Right lung (tissue), 10 donors: ENCODE measurements at places on chromosomes 1 and 21.

GRCh38 chr1:162872981-162873380 is 12.0 kb upstream of the CCDC190 start:
- no peak for DNase-seq

DNA sequence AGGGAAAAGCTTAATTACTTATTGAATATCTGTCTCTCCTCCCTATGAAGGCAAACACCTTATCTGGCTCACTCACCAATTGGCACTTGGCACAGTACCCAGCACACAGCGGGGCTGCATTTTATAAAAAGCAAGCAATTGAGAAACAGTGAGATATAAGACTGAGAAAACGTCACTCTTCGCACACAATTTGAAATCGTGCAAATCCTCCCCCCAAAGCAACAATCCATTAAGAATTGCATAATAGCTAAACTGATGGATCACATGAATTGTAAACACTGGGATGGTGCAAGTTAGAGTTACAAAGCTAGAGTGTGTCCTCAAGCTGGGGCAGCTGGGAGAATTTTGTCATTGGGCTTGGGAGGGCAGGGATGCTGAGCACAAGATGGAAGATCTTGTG is 27.1 kb downstream of the PRDX6 start:
- DNase-seq = no peak

DNA sequence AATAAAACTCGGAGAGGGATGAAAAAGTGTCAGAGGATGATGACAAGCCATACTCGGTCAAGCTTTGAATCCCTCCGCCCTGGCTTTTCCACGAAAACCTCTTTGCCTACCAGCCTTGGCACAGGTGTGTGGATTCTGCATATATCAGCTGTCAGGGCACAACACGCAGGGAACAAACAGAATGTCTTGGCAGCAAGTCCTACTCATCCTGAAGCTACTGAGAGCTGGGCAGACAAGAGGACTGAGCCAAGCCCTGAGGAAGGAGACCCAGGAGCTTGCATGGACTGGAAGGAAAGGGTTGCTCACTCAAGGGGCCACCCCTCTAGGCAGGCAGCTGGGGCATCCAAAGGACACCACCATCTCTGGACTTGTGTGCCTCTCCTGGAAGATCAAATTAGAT is 132.4 kb downstream of the HMGB4 start:
- no peak for DNase-seq

GRCh38 chr1:223730479-223731132 is 18.3 kb downstream of the CAPN2 start:
- DNase-seq = no peak

DNA sequence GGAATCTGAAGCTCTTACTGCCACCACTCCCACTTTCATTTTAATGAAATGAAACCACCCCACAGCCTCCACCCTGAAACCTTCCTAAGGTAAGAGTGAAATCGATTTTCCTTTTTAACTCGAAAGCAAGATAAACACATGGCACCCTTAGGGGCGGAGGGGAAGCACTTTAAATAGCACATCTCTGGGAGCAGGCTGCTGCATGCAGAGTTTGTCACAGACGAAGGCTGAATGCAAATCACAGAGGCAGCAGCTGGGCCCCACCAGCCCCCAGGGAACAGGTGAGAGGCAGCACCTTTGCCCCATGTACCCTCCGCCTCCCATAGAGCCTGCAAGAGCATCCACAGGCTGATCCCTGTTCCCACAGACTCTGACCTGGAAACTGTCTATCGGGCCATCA is 60.0 kb upstream of the GRIK3 start:
- DNase-seq = no peak

DNA sequence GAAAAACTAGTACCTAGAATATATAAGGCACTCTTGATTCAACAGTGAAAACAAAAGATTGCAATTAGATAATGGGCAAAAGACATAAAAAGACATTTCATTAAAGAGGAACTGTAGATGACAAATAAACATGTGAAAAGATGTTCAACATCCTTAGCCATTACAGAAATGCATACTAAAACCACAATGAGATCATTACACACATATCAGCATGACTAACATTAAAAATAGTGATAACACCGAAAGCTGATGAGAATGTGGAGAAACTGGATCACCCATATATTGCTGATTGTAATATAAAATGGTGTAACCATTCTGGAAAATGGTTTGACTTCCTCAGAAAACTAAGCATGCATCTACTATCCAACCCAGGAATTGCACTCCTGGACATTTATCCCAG is 340.3 kb downstream of the SEC16B start:
- no peak for DNase-seq

GRCh38 chr1:96978901-96979300 is 257.3 kb downstream of the PTBP2 start:
- no peak for DNase-seq

GRCh38 chr1:20047096-20047495 is 22.9 kb upstream of the PLA2G5 start:
- DNase-seq = no peak

- no peak for DNase-seq
Observed at GRCh38 chr1:227388214-227389168, 70.2 kb upstream of the CDC42BPA start.

GRCh38 chr1:164683235-164683634 is 124.3 kb downstream of the PBX1 start:
- DNase-seq = no peak

DNA sequence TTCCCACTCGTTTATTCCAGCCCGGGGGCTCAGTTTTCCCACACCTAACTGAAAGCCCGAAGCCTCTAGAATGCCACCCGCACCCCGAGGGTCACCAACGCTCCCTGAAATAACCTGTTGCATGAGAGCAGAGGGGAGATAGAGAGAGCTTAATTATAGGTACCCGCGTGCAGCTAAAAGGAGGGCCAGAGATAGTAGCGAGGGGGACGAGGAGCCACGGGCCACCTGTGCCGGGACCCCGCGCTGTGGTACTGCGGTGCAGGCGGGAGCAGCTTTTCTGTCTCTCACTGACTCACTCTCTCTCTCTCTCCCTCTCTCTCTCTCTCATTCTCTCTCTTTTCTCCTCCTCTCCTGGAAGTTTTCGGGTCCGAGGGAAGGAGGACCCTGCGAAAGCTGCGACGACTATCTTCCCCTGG is 716 bp downstream of the OLIG2 start:
- no peak for DNase-seq

DNA sequence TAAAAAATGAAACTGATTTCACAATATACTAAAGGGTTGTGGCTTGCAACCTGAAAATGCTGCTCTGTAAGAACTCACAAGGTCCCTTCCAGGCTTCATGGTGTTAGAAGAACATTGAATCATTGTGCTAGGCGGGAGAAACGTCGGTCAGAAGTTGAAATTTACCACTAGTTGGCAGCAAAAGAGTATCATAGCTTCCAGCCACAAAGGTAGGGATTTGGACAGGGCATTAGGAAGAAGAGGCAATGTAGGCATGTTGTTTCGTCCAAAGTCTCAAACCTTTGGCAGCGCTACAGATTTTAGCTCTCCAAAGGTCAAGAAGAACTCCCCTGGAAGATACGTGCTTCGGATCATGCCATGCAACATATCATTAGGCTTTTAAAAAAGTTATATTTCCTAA is 62.5 kb upstream of the ZP4 start:
- DNase-seq = no peak

DNA sequence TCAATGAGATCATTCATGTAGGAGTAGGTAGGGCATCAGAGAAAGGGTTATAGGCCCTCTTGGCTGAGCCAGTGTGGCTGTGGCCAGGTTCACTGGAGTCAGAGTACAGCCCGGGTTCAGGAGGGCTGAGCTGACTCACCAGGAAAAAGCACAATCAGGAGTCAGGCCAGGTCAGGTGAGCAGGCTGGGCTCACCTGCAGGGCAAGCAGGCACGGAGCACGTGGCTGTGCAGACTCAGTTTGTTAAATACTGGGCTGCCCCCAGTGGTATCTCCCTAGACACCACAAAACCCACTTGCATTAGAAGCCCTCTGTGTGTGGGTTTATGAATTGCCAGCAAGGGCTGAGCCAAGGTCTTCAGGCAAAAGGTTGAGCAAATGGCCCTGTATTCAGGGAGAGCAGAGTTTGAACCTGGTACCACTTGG is 122.1 kb upstream of the SERBP1 start:
- no peak for DNase-seq

DNA sequence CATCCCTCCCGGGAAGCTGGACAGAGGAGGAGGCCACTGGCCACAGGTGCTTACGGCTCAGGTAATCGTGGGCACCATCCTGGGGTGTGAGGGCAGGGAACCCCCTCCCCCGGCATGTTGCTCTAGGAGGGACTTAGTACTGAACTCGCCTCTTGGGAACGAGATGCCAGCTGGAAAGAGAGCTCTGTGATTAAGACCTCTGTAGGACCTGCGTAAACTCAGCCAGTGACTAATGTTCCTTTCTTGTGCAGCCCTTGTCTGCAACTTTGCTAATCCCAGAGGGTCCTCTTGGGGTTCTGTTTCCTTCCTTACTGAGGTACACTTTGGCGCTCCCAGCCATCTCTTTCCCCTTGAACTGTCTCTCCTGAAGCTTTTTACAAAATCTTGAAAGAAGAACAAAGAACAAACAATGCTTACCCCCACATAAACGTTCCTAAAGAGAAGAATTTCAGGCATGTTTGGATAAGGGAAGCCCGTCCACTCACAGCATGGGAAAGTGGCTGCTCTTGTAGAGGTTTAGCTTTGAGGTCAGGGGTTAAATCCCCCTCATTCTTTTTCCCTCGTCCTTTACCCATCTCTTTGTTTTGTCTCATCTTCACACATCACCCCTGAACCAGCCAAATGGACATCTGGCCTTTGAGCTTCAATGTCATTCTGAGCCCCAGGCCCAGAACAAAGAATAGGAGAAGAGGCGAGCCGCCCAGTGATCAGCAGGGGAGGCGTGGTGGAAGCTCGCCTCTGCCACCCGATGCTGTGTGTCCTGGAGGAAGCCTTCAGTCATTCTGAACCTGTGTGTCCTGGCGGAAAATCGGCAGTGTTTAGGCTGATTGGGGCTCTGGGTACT is 37.4 kb downstream of the CITED4 start:
- no peak for DNase-seq

DNA sequence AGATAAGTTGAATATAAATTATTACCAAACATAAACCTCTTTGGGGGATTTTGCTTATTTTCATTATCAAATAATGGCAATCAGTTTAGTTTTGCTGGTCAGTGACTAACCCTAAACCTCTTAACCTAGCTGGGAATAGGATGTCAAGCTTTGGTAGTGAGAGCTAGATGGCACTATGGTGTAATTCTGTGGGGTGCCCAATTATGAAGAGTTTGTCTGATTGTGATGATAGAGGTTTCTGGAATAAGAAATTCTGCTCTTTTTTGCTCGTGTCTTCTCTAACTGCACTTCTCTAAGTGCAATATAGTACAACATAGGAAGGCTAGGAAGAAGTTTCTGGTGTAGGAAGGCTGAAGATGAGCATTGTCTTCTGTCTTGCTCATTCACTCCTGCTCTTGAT is 59.8 kb downstream of the XCL1 start:
- no peak for DNase-seq
